ENCODE measurements at places on chromosomes 13 and 19. TPM values are rescaled to one million over a fixed set of nuclear protein-coding genes. Genes with fewer than 3 reads are reported as not detected.

DNA sequence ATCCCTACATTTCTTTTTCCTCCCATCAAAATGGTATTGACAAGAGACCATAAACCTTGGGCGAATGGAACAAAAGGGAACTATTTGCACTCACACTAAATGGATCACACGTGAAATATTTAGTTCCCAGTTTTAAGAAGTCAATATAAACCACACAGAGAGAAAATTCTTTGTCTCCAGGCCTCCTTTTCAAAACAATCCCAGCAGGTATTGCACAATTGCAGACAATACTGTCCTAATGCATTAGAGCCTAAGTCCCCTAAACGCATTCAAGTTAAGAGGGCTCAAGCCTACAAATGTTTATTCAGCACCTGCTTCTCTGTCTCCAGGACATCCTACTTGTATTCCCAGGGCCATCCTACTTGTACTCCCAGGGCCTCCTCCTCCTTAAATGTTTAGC, 1.3 kb upstream of the B3GLCT start:
- no peak for DNase-seq

DNA sequence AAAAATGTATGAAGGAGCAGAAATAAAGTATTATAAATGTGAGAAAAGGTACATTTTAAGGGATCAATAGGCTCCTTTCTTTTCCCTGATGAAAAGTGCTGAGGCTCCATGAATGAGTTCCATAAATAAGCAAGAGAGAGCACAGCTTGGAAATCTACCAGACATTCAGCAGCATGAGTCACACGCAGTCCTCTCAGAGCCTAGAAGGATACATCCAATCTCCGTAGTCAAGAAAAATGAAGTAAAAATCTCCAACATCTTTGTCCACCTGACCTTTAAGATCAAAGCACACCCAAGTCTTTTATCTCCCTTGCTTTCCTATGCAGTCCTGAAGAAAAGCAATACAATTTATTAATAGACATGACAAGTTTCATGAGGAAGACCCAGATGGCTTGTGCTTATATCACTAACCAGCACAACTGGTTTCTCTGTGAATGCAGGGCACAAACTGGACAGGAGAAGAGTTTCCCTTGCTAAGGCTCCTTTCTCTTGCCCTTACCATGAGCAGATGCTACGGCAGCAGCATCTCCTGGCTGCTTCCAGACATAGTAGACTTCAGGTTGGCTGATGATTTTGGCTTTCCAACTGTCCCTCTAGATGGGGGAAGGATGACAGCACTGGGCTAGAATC, 730.8 kb downstream of the EFNB2 start:
- DNase-seq, result no peak

GRCh38 chr19:51466723-51467122, 8.5 kb upstream of the SIGLEC8 start:
- DNase-seq, result no peak

- DNase-seq, result peak; percentile 55
Measured at GRCh38 chr19:14440049-14440448, 6.9 kb downstream of the PKN1 start.

DNA sequence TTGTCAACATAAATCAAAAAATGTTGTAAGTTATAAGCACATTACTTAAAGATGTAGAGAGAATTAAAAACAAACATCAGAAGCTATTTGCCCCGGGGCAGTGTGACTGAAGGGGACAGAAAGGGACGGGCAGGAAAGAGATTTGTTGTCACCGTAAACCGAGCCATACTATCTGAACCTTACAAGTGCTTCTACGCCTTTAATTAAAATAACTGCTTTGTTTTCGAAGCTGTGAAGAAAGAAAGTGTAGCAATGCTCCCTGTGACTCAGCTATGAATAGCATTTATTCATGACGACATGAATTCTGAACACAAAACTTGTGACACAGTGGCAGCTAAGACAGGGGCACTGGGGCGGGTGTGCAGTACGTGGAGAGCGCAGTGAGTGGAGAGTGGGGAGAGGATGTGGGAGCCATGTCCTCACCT, 30.0 kb downstream of the ZNF787 start:
- no peak for DNase-seq

DNA sequence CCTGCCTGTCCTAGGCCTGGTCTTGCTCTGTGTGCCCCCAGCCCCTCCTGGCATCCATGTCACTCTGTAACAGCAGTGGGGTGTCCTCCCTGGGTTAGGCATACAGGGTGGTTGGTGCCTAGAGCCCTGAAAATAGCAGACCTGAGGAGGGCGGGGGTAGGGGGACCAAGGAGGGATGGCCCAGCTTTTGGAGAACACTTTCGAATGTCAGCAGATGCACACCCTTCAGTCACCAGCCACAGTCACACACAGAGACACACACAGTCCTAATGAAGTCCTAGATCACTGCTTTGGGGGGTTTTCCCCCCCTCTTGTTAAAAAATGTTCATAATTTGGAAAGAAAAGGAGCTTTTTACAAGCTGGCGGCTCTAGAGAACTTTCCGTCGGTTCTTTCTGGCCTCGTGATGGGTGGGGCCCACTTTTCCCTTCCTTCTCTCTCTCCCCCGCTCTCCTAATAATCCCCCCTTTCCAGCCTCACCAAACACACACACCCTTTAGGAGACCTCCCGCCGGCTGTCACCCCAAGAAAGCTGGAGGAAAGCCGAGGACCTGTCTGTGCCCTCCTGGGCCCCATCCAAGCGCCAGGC, 47.9 kb downstream of the LYL1 start:
- DNase-seq, result peak; percentile 52

DNA sequence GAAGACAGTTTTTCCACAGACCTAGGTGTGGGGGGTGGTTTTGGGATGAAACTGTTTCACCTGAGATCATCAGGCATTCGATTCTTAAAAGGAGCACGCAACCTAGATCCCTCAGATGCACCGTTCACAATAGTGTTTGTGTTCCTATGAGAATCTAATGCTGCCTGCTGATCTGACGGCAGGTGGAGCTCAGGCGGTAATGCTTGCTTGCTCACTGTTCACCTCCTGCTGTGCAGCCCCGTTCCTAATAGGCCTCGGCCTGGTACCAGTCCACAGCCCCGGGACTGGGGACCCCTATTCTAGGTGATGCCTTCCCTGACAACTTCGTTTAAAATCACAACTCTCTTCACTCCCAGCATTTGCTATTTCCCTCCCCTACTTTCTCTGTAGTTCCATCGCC, 149.6 kb downstream of the IER2 start:
- no peak for DNase-seq

GRCh38 chr13:19791953-19792537, 9.3 kb upstream of the PSPC1 start:
- no peak for DNase-seq

GRCh38 chr13:37129866-37130265, 24.4 kb upstream of the CSNK1A1L start:
- DNase-seq, result no peak

The PCDH8 gene
- 4.3 TPM for total RNA-seq

The IRGC gene
- total RNA-seq, result not detected

- DNase-seq, result no peak
Measured at GRCh38 chr19:38373907-38374331, 452 bp upstream of the PSMD8 start.

The DNAAF3 gene
- total RNA-seq, result not detected

- DNase-seq, result no peak
Measured at GRCh38 chr13:31320946-31321345, 121.2 kb downstream of the B3GLCT start.
